ENCODE measurements at places on chromosomes 2 and 18.

DNA sequence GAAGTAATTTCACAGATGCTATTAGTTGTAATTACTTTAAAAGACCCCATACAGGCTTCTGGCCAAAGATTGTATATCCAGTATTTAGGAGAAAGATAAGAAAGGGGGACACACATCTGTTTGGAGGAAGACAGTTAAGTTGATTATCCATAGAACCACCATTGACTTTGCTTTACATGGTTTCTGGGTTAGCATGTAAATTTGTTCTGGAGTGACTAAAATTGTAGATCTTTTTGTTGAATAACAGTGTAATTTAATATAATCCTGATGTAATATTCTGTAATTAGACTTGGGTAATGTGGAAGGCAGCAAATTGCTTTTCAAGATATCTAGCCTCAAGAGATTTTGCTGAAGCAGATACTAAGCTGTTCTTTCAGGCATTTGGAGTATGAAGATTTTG is 17.2 kb downstream of the COMMD1 start:
- DNase-seq = no peak

- DNase-seq = no peak
These were observed 820.0 kb downstream of the CPS1 start for GRCh38 chr2:211376410-211376809.

DNA sequence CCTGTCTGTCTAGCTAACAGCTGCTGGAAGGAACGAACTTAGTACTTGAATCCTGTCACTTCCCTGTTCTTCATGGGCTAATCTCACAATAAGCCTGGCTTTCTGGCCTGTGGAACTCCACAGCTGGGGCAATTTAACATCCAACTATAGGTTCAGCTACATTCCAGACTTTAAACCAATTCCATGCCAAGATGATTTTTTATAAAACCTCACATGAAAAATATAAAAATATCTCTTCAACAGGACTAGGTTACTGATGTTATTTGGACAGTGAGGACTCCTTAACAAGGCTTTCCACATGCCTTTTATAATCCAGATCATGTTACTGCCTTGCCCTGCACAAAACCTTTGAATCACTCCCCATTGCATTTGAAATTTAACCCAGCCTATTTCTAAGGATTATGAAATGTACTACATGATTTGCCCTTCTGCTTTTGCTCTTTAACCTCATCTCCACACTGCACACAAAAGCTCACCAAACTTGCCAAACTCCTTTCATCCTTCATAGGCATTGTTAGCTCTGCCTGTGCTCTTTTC is 863.2 kb upstream of the CHAC2 start:
- no peak for DNase-seq

- no peak for DNase-seq
These were observed 167.1 kb downstream of the RAB3GAP1 start for GRCh38 chr2:135219226-135219625.

- no peak for DNase-seq
These were observed 48.1 kb downstream of the LHCGR start for GRCh38 chr2:48707466-48707865.

GRCh38 chr2:218261423-218262236 is 815 bp downstream of the GPBAR1 start:
- DNase-seq = no peak

GRCh38 chr2:120863661-120864320 is 128.1 kb downstream of the GLI2 start:
- peak; percentile 66 for DNase-seq

DNA sequence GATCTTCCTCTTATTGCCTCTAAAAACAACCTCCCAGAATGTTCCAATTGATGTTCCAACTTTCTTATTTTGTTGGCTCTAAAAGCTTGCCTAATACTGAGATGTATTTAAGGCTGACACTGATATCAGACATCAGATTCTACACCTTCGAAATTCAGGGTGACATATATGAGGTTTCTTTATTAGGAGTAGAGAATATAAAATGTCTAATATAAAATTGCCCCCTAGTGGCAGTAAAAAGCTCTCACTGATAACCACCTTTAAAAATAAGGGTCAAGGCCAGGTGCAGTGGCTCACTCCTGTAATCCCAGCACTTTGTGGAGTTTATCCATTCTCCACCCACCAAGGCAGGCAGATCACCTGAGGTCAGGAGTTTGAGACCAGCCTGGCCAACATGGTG is 789.7 kb upstream of the SLC39A10 start:
- DNase-seq = no peak

DNA sequence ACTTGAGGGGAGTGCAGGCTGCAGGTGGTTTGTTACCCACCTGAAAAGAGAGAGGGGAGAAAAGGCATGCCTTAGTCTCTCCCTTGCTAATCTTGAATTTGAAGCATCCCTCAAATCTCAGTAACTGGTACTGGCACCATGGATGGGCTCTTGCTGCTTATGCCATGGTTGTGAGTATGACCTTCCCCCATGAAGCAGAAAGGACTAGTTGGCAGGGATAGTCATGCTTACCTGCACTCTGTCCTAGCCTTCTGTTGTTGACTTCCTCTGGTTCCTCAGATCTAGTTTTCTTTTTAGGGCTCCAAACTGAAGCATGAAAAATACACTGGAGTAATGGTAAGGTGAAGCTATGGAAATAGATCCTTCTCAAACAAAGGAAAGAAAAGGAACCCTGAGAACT is 191.2 kb downstream of the SPAG16 start:
- no peak for DNase-seq

DNA sequence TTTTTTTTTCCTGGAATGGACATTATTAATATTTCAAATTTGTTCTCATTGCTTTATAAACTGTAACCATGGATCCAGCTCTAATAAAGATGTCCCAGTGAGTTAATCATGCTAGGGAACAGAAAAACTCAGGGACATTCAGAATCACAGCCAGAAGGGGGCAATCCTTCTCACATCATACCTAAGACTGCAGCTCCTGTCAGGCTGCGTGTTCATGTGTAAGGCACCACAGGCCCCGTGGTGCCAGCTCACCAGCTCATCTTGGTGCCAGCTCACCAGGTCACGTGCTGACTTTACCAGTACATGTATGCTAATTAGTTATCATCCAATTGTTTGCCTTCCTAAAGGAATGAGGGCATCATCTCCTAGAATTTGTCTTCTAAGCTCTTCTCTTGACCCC is 84.7 kb upstream of the NEDD4L start:
- peak; percentile 53 for DNase-seq

All from HFFc6 (cell line).